GM12891 (cell line): ENCODE measurements at places on chromosomes 6 and 20.

DNA sequence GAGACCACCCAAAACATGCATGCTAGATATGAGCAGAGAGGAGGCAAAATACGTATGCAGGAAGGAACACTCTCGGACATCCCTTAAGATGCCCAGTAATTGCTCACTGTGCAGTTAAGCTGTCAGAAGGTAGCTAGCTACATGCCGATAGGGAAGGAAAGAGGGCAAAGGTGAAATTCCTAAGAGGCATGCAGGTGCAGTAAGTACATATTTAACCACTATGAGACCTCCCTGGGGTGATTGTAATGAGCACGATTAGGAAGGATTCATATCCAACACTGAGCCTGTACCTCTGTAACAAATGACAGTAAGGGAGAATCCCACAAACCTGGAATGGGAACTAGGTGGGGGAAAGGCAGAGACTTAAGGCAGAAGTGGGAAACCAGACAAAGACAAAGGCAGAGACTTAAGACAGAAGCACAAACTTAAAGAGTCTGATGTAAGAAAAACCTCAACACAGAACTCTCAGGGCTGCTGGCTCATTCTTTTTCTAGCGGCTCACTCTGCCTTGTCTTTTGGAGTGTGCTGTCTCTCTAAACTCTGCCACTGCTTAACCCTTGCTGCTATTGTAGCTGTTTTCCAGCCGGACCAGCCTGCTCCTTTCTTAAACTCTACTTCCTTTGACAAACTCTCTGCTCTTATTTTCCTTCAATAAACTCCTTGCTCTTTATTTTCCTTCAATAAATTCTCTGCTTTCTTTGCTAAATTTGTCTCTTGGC, 148.1 kb downstream of the UBE3D start:
- no peak for DNase-seq

GRCh38 chr6:15254070-15254975, 8.5 kb downstream of the JARID2 start:
- no peak for DNase-seq

DNA sequence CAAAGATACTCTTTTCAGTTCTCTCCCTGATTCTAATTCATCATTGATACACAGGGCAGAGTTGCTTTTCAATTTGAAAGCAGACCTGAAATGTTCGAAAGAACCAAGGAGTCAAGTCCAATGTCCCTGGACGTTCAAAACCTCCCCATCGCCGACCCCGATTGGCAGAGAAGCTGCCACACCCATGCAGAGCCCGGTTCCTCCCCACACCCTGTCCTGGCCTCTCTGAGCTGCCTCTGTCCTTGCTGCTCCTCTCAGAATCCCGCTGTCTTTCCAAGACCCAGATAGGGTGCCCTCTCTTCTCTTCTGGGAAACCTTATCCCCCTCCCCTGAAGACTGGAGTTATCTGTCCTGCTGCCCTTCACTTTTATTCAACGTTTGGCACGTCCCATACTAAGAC, 52.3 kb upstream of the CITED2 start:
- no peak for DNase-seq

GRCh38 chr6:153449279-153449678, 318.2 kb upstream of the RGS17 start:
- no peak for DNase-seq

- DNase-seq, result no peak
These were observed 8.2 kb upstream of the UBE2V1 start for GRCh38 chr20:50120935-50121693.

DNA sequence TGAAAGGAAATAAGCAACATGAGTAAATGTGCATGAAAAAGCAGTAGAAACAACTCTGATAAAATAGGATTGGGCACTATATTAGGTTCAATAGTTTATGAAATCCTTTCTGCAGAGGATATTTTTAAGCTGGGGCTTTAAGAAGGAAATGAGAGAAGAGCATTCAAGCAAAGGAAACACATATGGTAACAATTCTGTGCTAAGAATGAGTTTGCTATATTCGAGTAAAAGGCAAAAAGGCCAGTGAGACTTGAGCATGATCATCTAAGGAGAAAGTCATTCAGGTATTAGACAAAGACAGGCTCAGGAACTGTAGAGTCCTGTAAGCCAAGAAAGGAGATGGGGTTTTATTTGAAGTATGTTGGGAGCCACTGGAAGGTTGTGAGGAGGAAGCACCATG, 387.1 kb upstream of the FLRT3 start:
- DNase-seq, result no peak

DNA sequence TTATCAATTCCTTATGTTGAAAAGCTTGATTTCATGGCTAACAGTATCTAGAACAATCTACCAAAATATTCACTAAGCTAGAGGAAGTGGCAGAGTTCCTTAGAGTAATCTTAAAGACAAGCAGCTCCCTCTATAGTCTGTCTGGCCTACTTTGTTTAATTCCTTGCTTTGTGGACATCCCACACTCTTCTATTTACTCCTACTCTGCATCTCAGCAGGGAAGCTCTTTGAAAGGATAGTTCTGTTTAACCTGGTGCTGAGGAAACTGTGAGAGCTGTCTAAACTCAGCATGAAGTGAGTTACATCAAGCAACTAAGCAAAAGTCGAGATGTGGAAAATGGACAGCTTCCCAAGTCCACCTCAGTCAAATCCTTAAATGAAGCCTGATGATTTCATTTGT, 4.3 kb downstream of the REV3L start:
- DNase-seq, result no peak

DNA sequence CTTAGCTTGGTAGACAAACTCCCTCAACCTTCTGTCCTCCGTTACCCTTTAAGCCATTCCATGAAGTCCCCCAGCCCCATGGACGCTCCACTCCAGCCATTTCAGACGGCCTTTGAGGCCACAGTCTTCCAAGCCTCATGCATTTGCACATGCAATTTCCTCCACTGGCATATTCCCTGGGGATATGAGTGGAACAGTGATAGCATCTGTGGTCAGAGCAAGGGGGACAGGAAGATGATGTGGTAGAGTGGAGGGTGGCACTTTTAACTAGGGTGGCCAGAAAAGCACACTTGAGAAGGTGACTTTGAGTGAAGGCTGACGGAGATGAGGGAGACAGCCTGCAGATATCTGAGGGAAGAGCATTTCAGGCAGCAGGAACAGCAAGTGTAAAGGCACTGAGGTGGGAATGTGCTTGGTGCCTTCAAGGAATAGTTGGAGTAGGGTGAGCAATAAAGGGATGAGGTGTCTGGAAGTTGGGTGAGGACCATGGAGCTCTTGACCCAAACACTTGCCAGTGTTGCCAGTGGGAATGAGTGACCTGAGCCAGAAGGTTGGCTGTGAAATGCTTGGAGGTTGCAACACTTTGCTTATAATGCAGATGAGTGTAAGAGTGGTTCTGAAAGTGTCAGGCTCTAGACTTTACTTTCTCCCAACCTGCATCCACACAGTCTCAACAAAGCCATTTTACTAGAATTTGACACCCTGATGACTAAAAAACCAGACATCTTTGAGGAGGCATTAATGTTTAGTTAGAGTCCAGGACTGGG, 275.6 kb upstream of the SUPT3H start:
- DNase-seq, result no peak

DNA sequence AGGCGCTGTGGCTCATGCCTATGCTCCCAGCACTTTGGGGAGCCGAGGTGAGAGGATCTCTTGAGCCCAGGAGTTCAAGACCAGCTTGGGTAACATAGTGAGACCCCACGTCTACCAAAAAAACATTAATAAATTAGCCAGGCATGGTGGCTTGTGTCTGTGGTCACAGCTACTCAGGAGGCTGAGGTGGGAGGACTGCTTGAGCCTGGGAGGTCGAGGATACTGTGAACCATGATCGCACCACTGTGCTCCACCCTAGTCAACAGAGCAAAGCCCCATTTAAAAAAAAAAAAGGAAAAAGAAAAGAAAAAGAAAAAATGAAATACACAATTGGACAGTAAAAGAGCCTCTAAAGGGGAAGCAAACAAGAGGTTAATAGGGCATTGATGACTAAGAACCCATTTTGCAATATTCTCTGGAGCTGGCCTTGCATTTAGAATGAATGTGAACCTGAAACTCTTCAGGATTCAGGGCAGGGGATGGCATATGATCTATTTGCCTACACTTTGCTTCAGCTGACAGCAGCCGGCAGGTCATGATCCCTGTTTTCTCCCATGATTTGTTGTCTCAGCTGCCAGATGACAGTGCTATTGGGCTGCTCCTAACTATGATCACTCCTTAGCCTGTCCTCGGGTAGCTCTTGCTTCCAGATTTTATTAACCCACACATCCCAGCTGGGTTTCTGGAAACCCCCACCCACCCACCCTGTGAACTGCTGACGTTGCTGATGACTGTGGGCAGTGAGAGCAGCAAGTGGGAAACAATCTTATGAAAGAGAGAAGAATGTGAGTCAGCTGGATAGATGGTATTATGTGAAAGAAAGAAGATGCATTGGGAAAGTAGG, 83.8 kb upstream of the ELOVL5 start:
- DNase-seq, result no peak

GRCh38 chr20:3652676-3653596, 10.3 kb downstream of the GFRA4 start:
- DNase-seq, result no peak

DNA sequence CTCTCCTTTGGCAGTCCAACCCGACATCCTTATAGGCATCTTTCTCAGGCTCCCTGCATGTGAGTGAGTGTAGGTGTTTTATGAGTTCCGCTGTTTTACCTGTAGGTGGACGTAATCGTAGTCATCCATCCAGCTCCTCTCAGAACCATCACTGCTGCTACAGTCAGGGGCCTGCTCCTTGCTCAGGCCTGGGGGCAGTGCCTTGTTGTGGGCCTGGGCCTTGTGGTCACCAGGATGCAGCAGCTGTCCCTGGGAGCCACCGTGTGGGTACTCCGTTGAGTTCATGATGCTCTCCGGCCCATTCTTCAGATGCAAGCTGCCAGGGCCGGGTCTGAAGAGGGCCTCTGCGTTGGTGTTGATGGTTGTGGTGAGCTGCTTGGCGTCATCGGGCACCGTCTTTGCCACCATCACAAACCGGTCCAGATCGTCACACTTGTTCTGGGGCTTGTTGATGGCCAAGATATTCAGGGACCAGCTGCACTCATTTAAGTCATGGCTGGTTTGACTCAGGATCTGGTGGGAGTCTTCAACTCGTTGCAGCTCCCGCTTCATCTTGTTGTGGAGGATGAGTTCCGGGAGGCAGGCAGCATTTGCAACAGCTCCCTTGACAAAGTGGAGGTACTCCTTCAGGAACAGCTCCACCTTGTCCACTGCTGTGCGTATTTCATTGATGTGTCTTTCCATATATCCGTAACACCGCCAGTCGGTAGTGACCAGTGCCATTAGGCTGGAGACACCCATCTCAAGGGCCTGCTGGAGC, 42.4 kb downstream of the NEDD9 start:
- DNase-seq, result no peak

DNA sequence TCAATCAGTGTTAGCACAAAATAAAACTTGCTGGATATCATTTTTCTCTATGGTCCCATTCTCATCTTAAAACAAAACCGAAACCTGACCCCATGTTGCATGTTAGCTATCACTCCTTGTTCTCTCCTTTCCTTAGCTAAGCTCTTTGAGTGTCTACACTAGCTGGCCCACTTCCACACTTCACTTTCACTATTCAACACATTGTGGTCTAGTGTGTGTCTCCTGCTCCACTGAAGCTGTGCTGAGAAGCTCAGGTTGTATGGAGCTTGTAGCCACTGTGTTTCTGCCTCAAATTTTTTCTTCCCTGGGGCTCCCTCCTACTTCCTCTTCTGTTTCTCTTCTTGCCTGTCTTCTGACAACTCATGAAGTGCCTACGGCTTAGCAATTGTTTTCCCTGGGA, 223.0 kb downstream of the NKAIN2 start:
- no peak for DNase-seq

DNA sequence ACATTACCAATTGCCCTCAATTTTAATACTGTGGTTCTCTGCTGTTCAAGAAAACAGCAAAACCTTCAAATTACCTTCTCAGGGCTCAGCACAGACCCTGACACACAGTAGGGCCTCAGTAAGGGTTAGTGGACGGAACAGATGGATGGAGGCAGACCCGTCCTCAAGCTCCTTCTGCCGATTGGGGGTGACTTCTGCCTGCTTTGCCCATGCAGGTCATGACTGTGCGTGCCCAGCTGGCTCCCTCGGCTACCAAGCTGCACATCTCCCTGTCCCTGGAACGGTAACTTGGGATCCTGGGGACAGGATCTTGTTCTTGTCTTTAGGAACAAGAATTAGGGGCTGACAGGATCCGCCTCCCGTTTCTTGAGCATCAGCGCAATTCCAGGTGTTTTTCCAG, 9.8 kb upstream of the BPIFB4 start:
- DNase-seq, result no peak

- DNase-seq, result no peak
These were observed 148.5 kb downstream of the KIF6 start for GRCh38 chr6:39576556-39577303.

DNA sequence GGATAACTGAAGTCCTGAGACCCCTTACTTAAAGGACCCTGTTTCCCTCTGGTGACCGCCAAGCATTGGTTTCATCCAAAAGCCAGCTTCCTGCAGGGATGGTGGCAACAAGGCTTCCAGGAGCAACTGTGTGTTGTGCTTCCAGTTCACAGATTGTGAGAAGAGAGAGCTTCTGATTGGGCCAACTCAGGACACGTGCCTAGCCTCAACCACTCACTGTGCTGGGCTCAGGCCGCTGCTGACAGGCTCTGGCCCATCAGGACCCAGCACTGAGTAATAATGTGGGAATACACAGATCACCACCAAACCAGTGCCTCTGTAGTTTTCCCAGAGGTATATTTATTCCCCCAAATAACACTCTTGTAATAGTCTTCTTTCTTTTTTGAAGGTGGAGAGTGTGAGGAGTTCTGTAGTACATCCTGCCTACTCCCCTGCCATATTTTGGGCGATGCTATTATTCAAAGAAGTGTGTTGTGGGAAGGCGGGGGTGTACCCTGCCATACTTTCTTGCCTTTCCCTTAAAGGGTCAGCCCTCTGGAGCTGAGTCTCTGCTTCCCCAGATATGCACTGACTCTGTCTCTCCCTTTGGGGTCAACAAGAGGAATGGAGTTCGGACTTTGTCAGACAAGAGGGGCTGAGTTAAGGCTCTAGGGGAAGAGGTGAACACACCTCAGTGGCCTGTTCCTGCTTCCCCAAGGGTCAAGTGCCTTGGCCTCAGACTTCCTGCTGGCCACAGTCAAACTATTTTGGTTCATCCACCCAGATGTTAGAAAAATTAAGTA, 23.2 kb downstream of the PPP1R16B start:
- no peak for DNase-seq

DNA sequence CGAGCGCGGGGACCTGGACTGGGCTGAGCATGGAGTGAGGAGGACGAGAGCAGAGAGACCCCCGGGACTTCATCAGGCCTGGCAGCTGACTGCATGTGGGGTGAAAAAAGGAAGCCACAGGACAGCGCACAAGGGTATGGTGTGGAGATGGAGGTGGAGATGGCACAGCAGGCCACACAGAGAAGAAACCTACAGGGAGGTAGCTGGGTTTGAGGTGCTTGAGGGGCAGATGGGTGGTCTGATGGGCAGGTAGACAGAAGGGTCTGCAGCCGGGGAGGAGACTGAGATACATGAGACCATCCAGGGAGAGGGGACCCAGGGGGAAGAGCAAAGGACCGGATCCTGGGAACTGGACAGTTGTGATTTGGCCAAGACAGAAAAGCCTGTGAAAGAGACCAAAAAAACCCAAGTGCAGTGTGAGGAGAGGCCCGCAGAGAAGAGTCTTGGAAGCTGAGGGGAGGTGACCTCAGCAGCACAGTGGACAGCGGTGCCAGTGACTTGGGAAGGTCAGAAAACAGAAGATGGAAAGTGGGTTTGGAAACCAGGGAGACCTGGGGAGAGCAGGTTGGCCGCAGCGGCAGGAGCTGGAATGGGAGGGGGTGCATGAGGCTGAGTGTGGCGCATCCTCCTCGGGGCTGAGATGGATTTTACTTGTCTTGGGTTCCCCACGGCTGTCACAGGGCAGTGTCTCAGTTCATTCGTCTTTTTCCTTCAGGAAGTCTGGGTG, 5.5 kb downstream of the HLA-DPB1 start:
- DNase-seq, result no peak
